Activated naive CD8-positive, alpha-beta T cell treated with anti-CD3 and anti-CD28 coated beads, Interleukin-2, amount 50 U/mL, for 16 hours (primary cell): ENCODE measurements at places on chromosomes 4 and X.

DNA sequence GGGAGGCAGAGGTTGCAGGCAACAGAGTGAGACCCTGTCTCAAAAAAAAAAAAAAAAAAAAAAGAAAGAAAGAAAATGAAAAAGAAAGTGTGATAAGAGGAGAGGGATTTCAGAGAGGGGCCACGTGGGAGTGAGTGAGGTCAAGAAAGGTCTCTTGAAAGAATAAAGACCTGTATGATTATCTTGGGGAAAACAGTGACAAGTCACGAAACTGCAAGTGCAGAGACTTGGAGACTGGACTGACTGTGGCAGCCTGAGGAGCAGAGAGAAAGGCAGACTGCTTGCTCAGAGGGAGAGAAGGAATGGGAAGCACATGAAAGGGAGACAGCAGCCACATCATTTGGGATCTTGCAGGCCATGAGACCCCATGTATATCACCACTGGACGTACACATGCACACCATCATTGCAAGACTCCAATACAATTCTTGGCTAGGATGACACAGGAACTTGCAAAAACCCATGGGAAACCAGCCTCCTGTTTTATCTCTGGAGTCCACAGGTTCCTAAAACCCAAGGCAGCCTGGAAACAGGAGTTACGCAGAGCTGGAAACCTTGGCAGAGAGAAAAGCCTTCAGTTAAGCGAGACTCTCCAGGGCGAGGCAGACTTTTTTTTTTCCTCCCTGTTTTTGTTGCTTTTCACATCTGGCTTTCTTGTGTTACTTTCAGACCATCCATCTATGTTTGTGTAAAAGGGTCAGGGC is 207.0 kb upstream of the TBL1X start:
- DNase-seq, result no peak

GRCh38 chr4:113028074-113028473 is 21.4 kb upstream of the ANK2 start:
- no peak for DNase-seq

- no peak for DNase-seq
Observed at GRCh38 chr4:166422475-166422874, 549.4 kb downstream of the TLL1 start.

- no peak for DNase-seq
Observed at GRCh38 chrX:125782184-125782583, 383.9 kb downstream of the DCAF12L2 start.

GRCh38 chrX:48935301-48935670 is 16.5 kb upstream of the PIM2 start:
- DNase-seq, result no peak

- DNase-seq, result no peak
Observed at GRCh38 chr4:3462321-3462789, 751 bp upstream of the DOK7 start.
